Hematopoietic multipotent progenitor cell treated with erythropoietin and hydrocortisone succinate and interleukin-3 and kit ligand, for 6 days (in vitro differentiated cells): ENCODE measurements at places on chromosomes 3 and 15.
A peak's percentile ranks its signal among the peaks of the same experiment; 100 is the strongest.

GRCh38 chr15:69908590-69909420 is 188.9 kb downstream of the TLE3 start:
- DNase-seq: no peak

- DNase-seq: no peak
Measured at GRCh38 chr3:17367171-17367570, 375.3 kb downstream of the TBC1D5 start.

DNA sequence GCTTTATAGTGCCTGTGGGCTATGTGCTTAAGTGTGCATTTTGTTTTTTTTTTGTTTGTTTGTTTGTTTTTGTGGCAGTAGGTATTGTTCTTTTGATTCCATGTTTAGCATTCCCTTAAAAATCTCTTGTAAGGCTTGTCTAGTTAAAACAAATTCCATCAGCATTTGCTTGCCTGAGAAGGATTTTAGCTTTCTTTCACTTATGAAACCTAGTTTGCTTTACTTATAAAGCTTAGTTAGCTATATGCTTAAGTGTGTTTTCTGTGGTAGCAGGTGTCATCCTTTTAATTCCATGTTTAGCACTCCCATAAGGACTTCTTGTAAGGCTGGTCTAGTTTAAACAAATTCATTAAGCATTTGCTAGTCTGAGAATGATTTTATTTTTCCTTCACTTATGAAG is 17.3 kb downstream of the IL16 start:
- no peak for DNase-seq

- DNase-seq: no peak
Measured at GRCh38 chr3:133991209-133991608, 38.5 kb downstream of the SLCO2A1 start.

- no peak for DNase-seq
Measured at GRCh38 chr3:2513986-2514385, 415.3 kb downstream of the CNTN4 start.

- DNase-seq: no peak
Measured at GRCh38 chr15:100284191-100284590, 57.6 kb downstream of the ADAMTS17 start.

DNA sequence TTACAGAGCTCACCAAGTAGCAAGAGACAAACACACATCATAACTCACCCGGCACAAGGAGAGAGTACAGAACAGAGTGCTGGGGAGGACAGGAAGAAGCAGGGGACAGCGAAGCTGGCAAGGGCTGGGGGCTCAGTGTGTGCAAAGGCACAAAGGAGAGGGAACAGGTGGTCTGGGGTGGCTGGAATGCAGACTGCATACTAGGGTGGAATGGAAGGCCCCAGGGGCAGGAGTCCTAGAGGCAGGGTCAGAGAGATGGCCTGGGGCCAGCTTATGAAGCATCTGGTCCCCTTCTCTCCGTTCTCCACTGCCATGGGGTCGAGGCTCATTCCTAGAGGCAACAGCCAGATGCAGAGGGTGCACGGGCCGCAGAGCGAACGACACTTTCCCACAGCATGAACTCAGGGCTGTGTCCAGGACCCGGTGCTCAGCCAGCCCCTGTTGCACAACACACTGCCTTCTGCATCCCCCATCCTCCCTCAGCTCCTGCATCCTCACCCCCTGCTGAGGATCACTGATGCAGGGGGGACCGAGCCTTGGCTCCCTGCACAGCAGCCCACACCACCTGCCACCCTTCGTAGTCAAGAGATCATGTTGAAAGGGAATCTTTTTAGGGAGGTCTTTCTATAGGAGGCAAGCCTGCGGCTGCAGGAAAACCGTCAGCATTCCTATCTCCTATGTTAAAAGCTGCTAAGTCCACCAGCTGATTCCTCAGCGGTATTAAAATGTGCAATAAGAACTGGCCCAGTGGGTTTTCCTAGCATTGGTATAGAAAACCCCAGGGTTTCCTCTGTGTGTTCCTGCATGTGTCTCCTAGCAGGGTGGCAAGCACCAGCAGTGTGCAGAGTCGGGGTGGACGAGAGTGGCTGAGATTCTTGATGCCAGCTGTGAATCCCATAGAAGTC is 293.5 kb downstream of the UACA start:
- no peak for DNase-seq

DNA sequence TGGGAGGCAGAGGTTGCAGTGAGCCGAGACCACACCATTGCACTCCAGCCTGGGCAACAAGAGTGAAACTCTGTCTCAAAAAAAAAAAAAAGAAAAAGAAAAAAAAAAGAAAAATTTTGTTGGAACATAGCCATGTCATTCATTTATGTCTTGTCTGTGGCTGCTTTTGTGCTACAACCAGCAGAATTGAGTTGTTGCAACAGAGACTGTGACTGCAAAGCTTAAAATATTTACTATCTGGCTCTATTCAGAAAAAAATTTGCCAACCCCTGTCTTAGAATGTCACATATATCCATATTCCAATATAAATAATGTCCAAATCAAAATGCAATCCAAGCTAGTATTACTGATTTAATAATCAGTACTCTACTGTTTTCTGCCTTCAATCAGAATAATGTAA is 25.1 kb downstream of the CD80 start:
- DNase-seq: no peak

GRCh38 chr3:40574661-40575060 is 49.9 kb downstream of the ZNF621 start:
- no peak for DNase-seq

DNA sequence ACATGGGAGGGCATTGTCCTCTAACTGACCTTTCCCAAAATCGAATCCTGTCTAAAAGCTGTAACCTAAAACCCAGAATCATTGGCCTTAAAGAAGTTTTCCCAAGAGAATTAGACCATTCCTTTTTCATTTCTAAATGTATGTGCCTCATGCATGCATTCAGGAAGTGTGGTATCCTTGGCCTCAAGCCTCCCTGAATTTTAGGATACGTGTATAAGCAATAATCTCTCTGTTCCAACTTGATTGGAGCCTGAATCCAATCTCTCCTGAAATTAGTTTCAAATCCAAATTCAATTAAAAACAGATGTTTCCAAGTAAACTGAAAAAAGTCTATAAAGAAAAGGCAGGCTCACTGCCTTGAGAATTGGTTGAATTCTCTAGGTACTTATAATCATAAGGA is 86.0 kb upstream of the VEPH1 start:
- DNase-seq: no peak

DNA sequence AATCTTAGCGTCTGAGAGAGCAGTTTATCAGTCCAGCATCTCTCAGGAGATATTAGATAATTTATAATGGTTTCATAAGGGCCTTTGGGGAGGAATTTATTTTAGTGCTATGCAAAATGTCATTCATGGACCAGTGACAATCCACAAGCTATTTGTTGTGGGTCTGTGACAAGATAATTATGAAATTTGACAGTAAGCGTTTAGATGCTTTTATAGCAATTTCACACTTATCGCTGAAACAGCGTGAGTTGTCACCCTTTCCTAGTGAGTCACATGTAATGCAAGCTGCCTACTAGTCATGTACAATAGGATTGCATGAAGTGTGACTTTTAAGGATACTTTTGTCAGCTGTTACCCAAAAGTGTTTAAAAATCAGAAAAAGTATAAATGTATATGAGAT is 315.6 kb upstream of the THBS1 start:
- no peak for DNase-seq

- no peak for DNase-seq
Measured at GRCh38 chr3:149600634-149601033, 57.2 kb downstream of the WWTR1 start.

GRCh38 chr3:172687501-172687900 is 23.4 kb downstream of the NCEH1 start:
- DNase-seq: no peak

DNA sequence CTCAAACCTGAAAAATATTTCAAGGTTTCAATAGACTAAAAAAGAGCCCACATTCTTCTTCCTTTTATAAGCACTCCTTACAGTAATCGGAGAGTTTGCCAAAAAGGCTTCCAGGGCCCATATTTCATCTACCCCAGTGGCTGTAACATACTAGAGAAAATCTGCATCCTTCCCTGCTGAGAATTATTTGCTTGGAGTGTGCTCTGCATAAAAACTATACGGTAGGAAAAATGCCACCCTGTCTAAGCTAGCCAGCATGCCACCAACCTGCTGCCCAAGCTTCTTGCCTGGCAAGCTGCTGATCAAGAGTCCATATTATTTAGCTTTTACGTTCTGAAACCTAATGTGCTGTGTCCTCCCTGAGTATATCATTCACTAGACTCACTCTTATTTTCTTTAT is 107.1 kb downstream of the FGF12 start:
- DNase-seq: no peak

- no peak for DNase-seq
Measured at GRCh38 chr3:127651516-127652172, 21.1 kb upstream of the ABTB1 start.

DNA sequence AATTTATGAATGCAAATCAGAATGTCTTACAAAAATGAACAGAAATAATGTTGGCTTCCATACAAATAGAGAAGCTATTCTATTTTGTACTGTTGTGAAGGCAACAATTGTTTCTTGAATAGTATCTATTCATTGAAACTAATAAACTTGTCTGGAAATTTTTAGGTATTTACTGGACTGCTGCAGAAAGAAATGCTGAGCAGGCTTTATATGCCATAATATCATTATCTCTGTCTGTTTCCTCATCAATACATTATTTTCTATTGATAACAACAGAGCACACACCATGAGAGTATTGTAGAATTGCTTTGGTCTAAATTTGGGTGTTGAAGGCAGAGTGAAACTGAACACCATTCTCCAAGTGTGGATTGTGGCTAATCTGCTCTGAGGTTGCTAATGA is 216.5 kb upstream of the CGNL1 start:
- no peak for DNase-seq

GRCh38 chr3:29644261-29644660 is 363.4 kb downstream of the RBMS3 start:
- DNase-seq: no peak

DNA sequence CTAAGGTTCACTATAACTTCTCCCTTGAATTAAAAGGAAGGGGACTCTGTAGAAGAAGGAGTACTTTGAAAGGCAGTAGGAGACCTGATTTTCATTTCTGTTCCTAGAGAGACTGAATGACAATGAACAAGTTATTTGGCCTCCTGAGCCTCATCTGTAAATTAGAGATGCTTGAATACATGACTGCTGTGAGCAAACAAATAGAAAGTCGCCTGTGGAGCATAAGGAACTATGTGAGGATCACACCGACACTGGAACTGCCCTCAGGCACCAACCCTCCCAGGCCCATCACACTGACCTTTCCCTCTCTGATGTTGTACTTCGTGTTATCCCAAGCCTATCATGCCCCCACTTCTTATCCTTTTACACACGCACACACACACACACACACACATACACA is 48.6 kb downstream of the IMPG2 start:
- no peak for DNase-seq

- DNase-seq: no peak
Measured at GRCh38 chr3:39980058-39980457, 170.6 kb downstream of the MYRIP start.

GRCh38 chr15:46892621-46893160 is 824.6 kb upstream of the SEMA6D start:
- DNase-seq: no peak

- peak; percentile 68 for DNase-seq
Measured at GRCh38 chr3:152235709-152236298, 32.9 kb upstream of the MBNL1 start.

- no peak for DNase-seq
Measured at GRCh38 chr3:117734496-117734895, 1024.9 kb downstream of the TUSC7 start.

GRCh38 chr15:25664761-25665160 is 198.4 kb downstream of the ATP10A start:
- DNase-seq: no peak

DNA sequence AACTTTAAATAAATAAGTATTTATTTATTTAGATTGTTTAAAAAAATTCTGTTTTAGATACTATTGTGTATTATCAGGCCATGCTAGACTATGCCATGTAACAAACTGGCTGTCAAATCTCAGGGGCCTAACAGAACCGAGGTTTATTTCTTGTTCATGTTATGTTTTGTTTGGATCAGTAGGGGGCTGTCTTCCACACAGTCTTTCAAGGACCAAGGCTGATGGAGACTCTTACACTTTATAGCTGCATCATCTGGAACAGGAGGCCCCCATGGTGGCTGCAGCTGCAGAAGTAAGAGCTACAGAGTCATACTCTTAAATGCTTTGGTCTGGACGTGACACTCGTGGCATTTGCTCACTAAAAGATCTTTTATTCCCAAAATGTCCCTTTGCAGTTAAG is 33.0 kb upstream of the ARL14 start:
- DNase-seq: no peak

DNA sequence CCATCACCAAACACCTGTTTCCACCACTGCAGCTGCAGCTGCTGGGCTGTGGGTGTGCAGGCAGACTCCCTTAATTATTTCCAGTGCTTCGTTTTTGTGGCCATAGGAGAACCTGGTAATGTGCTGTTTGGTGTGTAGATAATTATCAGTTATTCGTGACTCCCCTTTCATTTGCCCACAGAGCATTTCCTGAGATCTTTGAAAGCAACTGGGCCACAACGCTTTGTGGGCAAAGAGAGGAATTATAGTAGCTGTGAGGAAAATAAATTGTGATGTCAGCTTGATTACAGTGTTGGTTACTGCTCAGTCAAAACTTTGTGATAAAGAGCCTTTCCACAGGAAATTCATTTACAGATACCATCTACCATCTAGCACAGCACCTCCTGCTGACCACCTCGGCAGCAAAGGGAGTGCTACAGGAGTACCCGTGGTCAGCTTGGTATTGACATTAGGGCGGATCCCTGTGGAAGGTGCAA is 193.3 kb upstream of the SLCO3A1 start:
- peak; percentile 51 for DNase-seq

- DNase-seq: no peak
Measured at GRCh38 chr3:53486961-53487654, 7.3 kb upstream of the CACNA1D start.

DNA sequence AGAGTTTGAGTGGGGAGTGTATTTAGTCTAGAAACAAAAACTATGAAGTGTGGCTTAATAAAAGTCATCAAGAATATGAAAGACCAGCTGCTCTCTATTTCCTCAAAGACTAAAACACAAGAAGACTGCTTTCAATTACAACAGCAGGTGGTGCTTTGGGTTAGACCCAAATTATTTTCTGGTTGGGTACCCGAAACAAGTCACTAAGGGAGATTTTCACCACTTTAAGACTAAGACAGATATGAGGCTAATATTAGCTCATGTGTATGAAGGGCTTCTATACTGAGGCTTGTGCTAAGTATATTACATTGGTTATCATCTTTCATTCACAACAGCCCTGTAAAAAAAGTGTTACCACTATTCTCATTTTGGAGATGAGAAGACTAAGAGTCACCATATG is 43.1 kb downstream of the COL8A1 start:
- no peak for DNase-seq

DNA sequence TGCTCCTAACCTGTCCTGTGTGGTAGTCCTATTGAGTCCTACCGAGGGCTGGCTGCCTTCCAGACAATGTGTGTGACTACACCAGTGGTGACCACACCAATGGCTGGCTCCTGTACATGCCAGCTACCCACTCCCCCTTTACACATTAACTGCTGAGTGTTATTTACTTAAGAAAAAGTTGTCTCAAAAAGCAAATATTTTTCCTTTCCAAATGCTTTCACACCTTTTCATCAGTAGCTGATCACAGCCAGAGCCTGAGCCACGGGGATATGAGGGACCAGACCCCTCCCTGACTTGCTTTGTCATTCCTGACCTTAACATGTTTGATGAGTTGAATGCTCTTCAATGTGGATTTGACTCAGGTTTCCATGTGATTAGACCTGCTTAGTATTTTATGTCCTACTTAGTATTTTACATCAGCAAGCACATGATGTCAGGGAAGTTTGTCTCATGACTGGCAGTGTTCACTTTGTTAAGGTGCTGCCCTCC is 29.6 kb upstream of the GREM1 start:
- DNase-seq: no peak
